Amniotic epithelial cell (primary cell): ENCODE measurements at places on chromosomes 3 and 15.

DNA sequence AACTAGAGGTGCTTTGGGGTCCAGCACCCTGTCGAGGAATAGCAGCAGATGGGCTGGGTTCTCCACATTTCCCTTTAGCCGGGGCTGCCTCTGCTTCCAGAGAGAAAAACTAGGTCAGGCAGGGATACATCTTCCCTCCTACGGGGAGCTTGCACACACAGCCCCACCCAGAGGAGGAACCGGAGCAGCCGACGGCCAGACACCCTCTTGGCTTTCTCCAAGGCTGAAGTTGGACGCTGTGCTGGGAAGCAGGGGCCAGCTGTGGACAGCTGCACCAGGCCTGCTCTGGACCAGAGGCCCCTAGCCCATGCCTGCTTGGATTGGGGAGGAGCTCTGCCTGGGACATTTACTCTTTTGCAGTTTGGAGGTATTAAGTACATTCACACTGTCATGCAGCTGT is 44.7 kb upstream of the NR2C2 start:
- no peak for DNase-seq

DNA sequence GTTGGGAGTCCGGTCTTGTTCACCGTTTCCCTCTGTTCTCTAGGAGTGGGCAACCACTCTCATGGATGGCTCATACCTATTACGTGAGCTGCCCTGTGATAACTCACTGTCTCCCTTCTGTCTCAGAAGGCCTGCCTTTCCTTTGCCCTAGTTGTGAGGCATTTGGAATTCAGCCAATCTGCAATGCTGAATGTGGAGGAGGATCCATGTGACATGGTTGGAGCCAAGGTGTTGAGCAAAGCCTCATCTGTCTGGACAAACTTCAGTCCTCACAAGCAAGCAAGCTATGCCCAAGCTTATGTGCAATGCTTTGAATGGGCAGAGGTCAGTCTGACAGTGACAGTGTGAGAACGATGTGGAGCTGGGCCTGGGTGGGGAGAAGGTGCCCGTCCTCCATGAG is 37.8 kb upstream of the ATP10A start:
- DNase-seq, result peak; percentile 42

GRCh38 chr3:63557912-63558311 is 94.6 kb upstream of the SNTN start:
- no peak for DNase-seq

- no peak for DNase-seq
Measured at GRCh38 chr15:61857169-61857829, 202.9 kb downstream of the VPS13C start.

- peak; percentile 50 for DNase-seq
Measured at GRCh38 chr3:194046995-194047645, 88.8 kb upstream of the HES1 start.

GRCh38 chr3:192888190-192888589 is 29.5 kb downstream of the MB21D2 start:
- no peak for DNase-seq
